Neural crest cell (in vitro differentiated cells): ENCODE measurements at places on chromosomes 16 and 17. TPM values are rescaled to one million over a fixed set of nuclear protein-coding genes. Genes with fewer than 3 reads are reported as not detected.
A peak's percentile ranks its signal among the peaks of the same experiment; 100 is the strongest.

DNA sequence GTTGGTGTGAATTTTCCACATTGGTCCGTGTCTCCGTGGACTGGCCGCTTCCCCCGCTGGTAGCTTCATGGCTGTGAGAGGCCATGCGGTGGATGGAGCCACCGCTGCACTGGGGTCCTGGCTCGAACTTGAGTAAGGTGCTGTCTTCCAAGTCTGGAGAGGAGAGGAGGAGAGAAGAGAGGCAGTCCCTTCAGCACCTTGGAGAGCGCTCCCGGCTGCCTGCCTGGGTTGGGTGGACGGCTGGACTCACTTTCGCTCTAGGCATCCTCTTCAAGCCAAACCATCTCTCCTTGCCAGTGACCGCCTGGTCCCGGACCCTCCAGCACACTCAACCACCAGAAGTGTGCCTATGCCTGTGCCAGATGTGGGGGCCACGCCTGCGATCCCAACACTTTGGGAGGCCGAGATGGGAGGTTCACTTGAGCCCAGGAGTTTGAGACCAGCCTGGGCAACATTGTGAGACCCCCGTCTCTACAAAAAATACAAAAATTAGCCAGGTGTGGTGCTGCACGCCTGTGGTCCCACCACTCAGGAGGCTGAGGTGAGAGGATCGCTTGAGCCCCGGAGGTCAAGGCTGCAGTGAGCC lies 6.2 kb downstream of the JPH3 start:
- peak; percentile 80 for DNase-seq
- peak overlapping the region; percentile 15 for H3K4me3 ChIP-seq
- peaks cover 69% of the 10 kb centered on the region for H3K27me3 ChIP-seq
- H3K27ac ChIP-seq: no peak overlapping the region
- H3K4me1 ChIP-seq: peaks cover 7% of the 10 kb centered on the region

DNA sequence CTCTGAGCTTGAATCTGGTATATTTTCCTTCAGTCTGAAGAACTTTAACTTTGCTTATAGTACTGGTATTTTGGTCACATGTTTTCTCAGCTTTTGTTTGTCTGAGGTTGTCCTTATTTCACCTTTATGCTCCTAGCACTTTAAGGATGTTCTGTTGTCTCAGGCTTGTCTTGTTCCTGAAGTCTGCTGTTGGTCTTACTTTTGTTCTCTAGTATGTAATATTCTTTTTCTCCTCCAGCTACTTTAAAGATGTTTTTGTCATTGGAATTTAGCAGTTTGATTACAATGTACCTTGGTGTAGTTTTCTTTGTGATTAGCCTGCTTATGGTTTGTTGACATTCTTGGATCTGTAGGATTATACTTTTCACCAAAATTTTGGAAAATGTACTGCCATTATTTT lies 23.6 kb downstream of the RPTOR start:
- H3K27ac ChIP-seq: no peak overlapping the region
- no peak for DNase-seq
- H3K27me3 ChIP-seq: no peaks in the 10 kb centered on the region
- H3K36me3 ChIP-seq: no peaks in the 10 kb centered on the region
- peaks cover 20% of the 10 kb centered on the region for H3K4me1 ChIP-seq

DNA sequence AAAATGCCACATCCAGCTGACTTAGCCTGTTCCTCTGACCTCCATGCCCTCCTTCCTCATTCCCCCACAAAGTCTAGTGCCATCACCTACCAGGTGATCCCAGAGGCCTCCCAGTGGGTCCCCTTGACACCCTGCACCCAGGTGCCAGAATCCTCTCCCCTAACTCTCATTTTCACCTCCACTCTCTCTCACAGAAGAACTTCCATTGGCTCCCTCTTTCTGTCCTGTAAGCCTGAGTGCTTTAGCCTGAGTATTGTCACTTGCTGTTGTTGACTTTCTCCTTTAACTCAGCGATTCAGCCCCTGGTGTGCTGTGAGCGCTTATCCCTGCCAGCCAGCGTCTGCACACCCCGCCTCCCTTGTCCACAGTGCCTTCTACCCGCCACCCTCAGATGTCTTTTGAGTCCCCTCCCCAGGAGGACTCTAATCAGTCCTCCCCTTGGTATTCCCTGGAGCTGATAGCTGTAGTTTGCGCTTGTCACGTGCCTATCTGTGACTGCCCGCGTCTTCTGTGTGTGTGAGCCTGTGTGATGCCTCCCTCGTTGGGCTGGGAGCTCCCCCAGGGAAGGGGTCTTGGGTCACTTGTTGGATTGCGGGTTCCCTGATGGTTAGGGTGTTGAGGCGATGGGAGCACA lies 31.9 kb downstream of the ARHGAP23 start:
- H3K27ac ChIP-seq: no peak overlapping the region
- H3K4me3 ChIP-seq: peak overlapping the region; percentile 66
- peaks cover 51% of the 10 kb centered on the region for H3K4me1 ChIP-seq
- DNase-seq: no peak
- peaks cover 9% of the 10 kb centered on the region for H3K27me3 ChIP-seq

DNA sequence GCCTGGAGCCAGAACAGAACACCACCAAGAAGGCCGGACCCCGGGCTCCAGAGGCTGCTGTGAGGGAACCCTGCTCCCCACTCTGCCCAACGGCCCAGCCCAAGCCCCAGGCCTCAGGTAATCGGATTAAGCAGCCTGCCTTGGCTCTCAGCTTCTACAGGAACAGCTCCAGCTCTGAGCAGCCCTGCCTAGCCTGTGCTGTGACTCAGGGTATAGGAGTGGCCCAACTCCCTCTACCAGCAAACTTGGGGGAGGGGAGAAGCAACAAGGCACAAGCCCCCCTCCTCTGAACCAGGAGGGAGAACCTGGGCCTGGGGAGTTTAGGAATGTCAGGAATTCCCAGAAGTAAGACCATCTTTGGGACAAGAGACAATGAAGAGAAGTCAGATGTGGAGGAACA lies 849 bp upstream of the SOX15 start:
- peak overlapping the region; percentile 59 for H3K27ac ChIP-seq
- peaks cover 22% of the 10 kb centered on the region for H3K36me3 ChIP-seq
- peaks cover 5% of the 10 kb centered on the region for H3K4me1 ChIP-seq
- H3K27me3 ChIP-seq: peaks cover 6% of the 10 kb centered on the region
- peak overlapping the region; percentile 68 for H3K4me3 ChIP-seq
- no peak for DNase-seq

- no peaks in the 10 kb centered on the region for H3K36me3 ChIP-seq
- H3K27me3 ChIP-seq: peaks cover 37% of the 10 kb centered on the region
- peak; percentile 40 for DNase-seq
- peaks cover 44% of the 10 kb centered on the region for H3K4me1 ChIP-seq
- no peak overlapping the region for H3K27ac ChIP-seq
- peak overlapping the region; percentile 75 for H3K4me3 ChIP-seq
Measured at GRCh38 chr17:58531661-58532554, 17.5 kb upstream of the MTMR4 start.

MARVELD3 gene
- not detected in 2 replicates for total RNA-seq

ZNF768 gene
- 64.0 and 68.5 TPM in 2 replicates for total RNA-seq

GRCh38 chr16:651844-652243 lies 2.7 kb downstream of the WDR90 start:
- no peak overlapping the region for H3K4me3 ChIP-seq
- DNase-seq: no peak
- H3K4me1 ChIP-seq: no peaks in the 10 kb centered on the region
- H3K27me3 ChIP-seq: no peaks in the 10 kb centered on the region
- no peaks in the 10 kb centered on the region for H3K36me3 ChIP-seq
- H3K27ac ChIP-seq: no peak overlapping the region

GRCh38 chr17:36824678-36825101 lies 112.6 kb upstream of the LHX1 start:
- H3K4me1 ChIP-seq: no peaks in the 10 kb centered on the region
- no peak for DNase-seq
- no peak overlapping the region for H3K4me3 ChIP-seq
- H3K36me3 ChIP-seq: no peaks in the 10 kb centered on the region

KRTAP4-1 gene
- total RNA-seq: not detected in 2 replicates

GRCh38 chr17:8386841-8387240 lies 3.8 kb upstream of the RPL26 start:
- H3K36me3 ChIP-seq: peaks cover 7% of the 10 kb centered on the region
- H3K4me3 ChIP-seq: peak overlapping the region; percentile 71
- H3K4me1 ChIP-seq: peaks cover 26% of the 10 kb centered on the region
- DNase-seq: no peak

DNA sequence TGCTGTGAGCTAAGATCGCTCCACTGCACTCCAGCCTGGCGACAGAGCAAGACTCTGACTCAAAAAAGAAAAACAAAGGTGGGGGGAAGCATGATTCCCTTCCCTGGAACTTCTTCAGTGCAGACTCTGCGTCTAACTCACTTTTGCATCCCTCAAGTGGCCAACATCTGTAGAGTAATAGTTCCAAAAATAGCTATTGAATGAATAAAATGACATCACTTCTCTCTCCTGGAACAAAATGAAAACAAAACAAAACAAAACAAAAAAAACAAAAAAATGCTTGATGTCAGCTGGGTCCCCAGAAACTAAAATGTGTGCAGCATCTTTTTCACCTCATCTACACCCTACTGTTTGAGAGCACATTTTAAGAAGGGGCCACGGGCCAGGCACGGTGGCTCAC lies 197.7 kb upstream of the NOG start:
- no peaks in the 10 kb centered on the region for H3K36me3 ChIP-seq
- H3K27ac ChIP-seq: no peak overlapping the region
- no peak for DNase-seq
- H3K27me3 ChIP-seq: no peaks in the 10 kb centered on the region
- no peak overlapping the region for H3K4me3 ChIP-seq

GRCh38 chr16:17062676-17063075 lies 408.1 kb downstream of the XYLT1 start:
- H3K27me3 ChIP-seq: no peaks in the 10 kb centered on the region
- peaks cover 22% of the 10 kb centered on the region for H3K4me1 ChIP-seq
- H3K27ac ChIP-seq: no peak overlapping the region
- DNase-seq: no peak
- H3K4me3 ChIP-seq: no peak overlapping the region

PYDC1 gene
- not detected in 2 replicates for total RNA-seq

CLEC18A gene
- 3.1 and 3.8 TPM in 2 replicates for total RNA-seq

KCNJ18 gene
- total RNA-seq: not detected in 2 replicates

SLC13A2 gene
- total RNA-seq: not detected in 2 replicates

DNA sequence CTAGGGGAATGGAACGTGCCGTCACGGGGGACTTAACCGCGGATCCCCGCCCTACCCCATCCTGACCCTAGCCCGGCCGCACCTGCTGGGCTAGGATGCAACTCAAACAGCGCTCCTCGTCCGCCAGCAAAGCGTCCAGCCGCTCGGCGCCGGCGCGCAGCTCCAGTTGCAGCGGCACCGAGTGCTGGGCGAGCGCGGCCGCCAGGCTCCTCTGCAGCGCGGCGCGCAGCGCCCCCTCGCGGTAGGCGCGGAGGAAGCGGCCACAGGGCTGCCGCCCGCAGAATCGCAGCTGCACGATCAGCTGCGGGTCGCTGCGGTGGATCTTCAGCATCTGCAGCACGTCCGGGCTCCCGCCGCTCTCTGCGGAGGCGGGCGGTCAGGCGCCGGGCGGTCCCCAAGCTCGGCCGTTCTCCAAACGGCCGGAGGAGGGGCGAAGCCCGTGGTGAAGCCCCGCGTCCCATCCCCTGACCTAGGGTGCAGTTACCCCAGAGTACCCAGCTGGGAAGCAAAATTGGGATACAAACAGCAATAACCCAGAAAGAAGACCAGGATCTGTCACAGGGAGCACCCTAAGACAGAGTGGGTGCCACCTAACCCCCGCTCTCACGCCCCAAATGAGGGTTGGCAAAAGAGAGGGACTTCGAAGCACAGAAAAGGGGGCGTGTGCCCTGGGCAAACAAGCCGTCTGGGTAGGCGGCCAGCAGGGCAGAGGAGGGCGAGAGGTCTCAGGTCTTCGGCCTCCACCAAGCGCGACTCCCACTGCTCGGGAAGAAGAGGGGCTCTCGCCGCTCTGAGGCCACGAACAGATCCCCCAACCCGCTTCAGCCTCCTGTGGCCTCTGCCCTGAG lies 4.2 kb downstream of the TRADD start:
- DNase-seq: peak; percentile 84
- peaks cover 12% of the 10 kb centered on the region for H3K4me1 ChIP-seq
- no peak overlapping the region for H3K27ac ChIP-seq
- peaks cover 92% of the 10 kb centered on the region for H3K27me3 ChIP-seq
- H3K4me3 ChIP-seq: peak overlapping the region; percentile 67
- H3K36me3 ChIP-seq: no peaks in the 10 kb centered on the region

KRT32 gene
- total RNA-seq: not detected in 2 replicates

DNA sequence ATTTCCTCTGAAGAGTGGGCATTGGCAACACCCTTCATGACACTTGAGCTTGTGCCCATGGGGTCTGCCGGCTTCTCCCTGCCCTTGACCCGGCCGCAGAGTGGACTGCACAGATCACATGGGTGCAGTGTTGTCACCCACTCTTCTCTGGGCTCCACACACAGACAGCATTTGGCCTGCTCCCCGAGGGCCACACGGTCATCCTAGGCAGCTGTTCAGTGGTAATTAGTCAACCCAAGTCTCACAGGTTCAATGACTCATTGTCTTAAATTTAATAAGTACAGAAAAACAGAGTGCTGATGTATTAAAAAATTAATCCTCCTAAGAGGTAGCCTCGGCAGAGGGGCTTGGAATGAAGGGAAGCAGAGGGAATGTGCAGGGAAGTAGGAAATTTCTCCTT lies 204.8 kb downstream of the MSI2 start:
- peaks cover 71% of the 10 kb centered on the region for H3K4me1 ChIP-seq
- no peak overlapping the region for H3K4me3 ChIP-seq
- DNase-seq: no peak
- H3K27me3 ChIP-seq: no peaks in the 10 kb centered on the region
- H3K27ac ChIP-seq: no peak overlapping the region

GRCh38 chr16:65312795-65313194 lies 190.9 kb upstream of the CDH11 start:
- no peak for DNase-seq
- no peaks in the 10 kb centered on the region for H3K27me3 ChIP-seq
- H3K4me3 ChIP-seq: no peak overlapping the region

DNA sequence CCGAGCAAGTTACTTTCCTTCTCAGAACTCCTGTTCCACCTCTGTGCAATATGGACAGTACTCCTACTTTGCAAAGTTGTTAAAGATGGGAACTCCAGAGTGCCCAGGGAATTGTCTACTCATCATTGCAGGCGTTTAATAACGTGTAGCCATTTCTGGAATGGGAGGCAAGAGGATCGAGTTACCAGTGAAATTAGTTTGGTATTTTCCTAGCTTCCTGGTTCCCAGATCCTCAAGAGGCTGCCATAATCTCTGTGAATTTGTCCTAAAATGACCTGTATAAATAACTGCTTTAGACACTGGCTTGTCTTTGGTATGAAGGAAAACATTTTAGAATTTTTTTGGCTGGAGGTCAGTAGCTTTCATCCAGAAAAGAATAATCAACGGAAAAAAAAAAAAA lies 27.7 kb downstream of the WWOX start:
- H3K4me1 ChIP-seq: peaks cover 6% of the 10 kb centered on the region
- no peaks in the 10 kb centered on the region for H3K27me3 ChIP-seq
- no peak for DNase-seq
- H3K4me3 ChIP-seq: no peak overlapping the region
- peaks cover 5% of the 10 kb centered on the region for H3K36me3 ChIP-seq

- no peak overlapping the region for H3K27ac ChIP-seq
- DNase-seq: no peak
- peaks cover 4% of the 10 kb centered on the region for H3K27me3 ChIP-seq
- no peaks in the 10 kb centered on the region for H3K36me3 ChIP-seq
- H3K4me3 ChIP-seq: no peak overlapping the region
- peaks cover 32% of the 10 kb centered on the region for H3K4me1 ChIP-seq
Measured at GRCh38 chr17:6394055-6394606, 40.8 kb downstream of the AIPL1 start.
